Uterus (tissue), 4 donors: ENCODE measurements at places on chromosomes 3 and 15. TPM values are rescaled to one million over a fixed set of nuclear protein-coding genes. Genes with fewer than 3 reads are reported as not detected.

The CSTA gene
- total RNA-seq = 1.5 TPM

The MAP3K13 gene
- 19.3 TPM for total RNA-seq

The FBXO40 gene
- total RNA-seq = not detected

The CLRN1 gene
- total RNA-seq = not detected

The SCAMP5 gene
- total RNA-seq = 0.29 TPM
